Effector CD8-positive, alpha-beta T cell (primary cell): ENCODE measurements at places on chromosomes 3 and 15.

DNA sequence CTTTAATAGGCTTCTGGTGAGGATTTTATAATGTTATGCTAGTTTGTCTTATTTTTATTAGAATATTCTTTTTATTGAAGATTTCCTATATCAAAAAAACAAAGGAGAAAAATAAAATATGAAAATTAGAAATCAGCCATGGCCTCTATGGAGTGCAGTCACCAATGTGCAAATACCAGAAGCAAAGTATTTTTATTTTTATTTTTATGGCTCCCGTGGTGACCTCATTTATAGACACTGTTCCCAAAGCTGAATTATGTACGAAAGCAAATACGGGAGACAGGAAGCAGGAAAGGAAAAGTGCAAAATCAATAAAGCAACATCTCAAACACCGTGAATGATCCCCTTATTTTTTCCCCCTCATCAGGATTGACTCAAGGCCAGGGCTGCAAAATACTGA, 35.1 kb downstream of the DAZL start:
- no peak for DNase-seq

GRCh38 chr15:68411735-68412134, 20.2 kb downstream of the ITGA11 start:
- no peak for DNase-seq

- DNase-seq: no peak
These were observed 81.7 kb downstream of the WNT5A start for GRCh38 chr3:55405436-55405835.

DNA sequence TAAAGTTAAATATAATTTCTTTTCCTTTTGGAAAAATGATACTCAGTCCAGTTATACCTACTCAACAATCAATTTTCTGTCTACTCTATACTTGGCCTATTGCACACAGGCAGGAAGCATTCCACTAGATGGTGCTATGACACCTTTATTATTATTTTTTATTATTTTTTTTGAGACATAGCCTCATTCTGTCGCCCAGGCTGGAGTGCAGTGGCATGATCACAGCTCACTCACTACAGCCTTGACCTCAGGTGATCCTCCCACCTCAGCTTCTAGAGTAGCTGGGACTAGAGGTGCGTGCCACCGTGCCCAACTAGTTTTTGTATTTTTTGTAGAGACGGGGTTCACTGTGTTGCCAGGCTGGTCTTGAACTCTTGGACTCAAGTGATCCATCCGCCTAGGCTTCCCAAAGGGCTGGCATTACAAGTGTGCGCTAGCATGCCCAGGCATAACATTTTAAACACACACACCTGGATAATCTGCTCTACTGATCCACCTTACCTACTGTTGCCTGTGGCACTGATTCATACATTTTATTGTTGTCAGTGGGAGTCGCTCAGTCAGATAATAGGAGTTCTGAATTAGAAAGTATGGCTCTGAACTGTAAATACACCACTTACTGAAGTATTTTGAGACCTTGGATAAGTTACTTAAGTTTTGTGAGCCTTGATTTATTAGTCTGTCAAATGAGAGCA, 56.2 kb downstream of the EIF3J start:
- no peak for DNase-seq

- no peak for DNase-seq
These were observed 12.0 kb upstream of the LMAN1L start for GRCh38 chr15:74800559-74801094.

DNA sequence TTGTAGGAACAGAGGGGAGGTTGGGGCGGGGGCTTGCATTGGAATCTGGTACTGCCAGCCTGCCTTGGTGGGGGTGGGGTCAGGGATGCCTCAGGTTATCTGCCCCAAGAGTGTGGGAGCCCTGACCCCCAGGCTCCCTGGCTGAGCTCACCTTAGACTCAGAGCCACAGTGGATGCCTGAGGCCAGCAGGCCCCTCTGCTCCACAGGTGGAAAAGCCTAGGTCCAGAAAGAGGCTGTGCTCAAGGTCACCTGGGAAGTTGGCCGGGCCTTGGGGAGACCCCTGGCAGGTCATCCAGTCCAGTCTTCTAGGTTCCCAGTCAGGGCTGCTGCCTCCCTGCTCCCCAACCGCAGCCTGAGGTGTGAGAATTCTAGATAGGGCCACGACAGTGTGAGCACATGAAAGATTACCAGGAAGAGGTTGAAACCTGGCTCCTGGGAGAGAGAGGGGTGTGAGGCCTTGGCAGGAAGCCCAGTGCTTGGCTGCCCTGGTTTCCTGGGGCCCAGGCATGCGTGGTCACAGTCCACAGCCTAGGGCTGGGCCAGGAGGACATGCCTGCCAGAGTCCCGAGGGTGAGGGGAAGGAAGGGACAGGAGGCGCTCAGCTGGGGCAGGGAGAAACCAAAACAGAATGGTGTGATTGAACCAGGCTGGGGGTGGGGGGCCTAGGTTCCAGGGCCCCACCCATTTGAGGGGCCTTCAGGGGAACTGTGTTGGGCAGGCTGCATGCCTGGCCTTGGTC, 4.9 kb downstream of the HDAC11 start:
- no peak for DNase-seq

DNA sequence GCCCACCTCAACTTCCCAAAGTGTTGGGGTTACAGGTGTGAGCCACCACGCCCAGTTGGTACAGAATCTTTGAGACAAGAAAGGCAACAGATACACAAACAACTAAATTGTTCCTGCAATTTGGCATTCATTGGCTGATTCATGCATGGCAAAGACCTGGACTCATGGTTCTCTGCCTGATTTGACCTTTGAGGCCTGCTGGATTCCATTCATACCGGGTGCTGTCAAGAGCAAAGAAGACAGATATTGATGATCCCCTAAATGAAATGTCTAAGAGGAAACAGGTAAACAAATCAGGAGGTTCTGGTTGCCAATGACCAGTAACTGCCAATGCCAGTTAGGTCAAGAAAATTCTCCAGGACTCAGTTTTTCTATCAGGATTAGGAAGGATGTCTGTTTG, 43.9 kb upstream of the RAD18 start:
- no peak for DNase-seq

- no peak for DNase-seq
These were observed 151.7 kb downstream of the NR1D2 start for GRCh38 chr3:24096695-24097290.

- no peak for DNase-seq
These were observed 24.8 kb downstream of the UQCC5 start for GRCh38 chr3:52561028-52561747.

DNA sequence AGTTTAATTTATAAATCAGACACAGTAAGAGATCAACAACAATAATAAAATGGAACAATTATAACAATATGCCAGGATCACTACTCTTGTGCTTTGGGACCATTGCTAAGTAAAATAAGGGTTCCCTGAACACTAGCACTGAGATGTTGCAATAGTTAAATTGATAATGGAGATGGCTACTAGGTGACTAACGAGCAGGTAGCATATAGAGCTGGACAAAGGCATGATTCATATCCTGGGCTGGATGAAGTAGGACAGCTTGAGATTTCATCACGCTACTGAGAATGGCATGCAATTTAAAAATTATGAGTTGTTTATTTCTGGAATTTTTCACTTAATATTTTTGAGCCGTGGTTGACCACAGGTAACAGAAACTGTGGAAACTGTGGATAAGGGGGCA, 20.7 kb upstream of the MYZAP start:
- DNase-seq: no peak

DNA sequence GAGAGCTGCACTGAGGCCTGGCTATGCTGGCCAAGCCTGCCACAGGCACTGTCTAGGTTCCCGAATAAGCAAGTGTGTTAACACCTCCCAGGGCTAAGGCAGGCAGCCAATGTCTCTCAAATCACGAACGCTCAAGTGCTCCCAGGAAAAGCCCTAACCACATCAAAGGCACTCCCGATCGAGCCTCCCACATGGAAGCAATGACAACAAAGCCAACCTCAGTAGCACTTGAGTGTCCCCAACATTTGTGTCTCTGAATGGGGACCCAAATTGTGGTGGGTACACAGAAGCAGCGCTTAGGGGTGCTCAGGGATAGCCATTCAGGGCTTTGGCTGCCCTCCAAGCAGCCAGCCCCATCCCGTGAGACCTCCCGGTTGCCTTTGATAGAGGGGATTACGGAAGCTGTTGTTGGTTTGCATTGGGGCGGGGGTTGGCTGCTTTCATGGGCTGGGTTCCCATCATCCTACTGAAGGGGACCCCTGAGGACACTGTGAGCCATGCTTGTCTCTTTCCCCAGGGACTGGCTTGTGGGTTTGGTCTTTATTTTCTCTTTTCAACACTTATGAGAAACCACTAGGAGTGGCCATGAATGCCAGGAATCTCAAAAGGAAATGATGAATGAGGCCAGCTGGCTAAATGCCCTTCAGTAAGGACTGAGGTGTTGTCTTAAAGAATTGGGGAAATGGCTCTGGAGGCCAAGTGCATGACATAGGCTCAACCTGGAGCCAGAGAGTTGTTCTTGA, 234.1 kb upstream of the FEZF2 start:
- DNase-seq: no peak

DNA sequence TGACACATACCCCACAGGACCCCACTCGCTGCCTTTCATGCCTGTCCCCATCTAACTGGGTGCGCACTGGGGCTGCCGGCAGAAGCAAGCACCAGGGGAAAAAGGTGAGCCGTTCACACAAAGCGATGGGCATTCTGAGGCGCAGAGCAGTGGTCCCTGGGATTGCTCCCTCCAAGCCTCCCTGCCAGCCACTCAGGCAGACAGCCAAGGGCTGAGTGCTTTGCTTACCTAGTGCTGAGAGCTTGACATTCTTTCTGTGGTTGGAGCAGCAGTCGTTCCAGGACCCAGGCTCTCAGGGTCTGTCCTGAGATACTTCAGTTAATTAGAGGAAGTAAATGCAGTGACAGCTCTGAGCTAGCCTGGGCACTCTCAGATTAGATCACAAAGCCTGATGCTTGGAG, 5.7 kb downstream of the ESYT3 start:
- no peak for DNase-seq

GRCh38 chr3:134711284-134711683, 60.5 kb upstream of the KY start:
- no peak for DNase-seq

DNA sequence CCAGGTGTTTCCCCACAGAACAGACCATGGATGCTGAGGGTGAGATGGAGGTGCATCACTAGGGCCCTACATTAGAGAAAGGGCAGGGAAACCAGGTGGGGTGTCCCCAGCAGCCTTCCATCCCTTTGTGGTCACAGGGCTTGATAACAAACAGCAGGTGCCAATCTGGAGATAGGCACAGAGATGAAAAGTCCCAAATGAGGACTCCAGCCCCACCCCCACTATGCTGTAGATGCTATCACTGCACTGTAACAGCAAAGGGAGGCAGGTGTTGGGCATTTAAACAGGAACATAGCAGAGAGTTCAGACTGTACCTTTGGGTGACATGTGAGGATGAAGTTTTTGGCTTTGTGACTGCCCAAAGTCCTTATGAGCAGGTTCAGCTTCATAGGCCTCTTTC, 21.4 kb downstream of the IL20RB start:
- DNase-seq: no peak

GRCh38 chr15:50815958-50816590, 50.6 kb upstream of the SPPL2A start:
- DNase-seq: no peak

DNA sequence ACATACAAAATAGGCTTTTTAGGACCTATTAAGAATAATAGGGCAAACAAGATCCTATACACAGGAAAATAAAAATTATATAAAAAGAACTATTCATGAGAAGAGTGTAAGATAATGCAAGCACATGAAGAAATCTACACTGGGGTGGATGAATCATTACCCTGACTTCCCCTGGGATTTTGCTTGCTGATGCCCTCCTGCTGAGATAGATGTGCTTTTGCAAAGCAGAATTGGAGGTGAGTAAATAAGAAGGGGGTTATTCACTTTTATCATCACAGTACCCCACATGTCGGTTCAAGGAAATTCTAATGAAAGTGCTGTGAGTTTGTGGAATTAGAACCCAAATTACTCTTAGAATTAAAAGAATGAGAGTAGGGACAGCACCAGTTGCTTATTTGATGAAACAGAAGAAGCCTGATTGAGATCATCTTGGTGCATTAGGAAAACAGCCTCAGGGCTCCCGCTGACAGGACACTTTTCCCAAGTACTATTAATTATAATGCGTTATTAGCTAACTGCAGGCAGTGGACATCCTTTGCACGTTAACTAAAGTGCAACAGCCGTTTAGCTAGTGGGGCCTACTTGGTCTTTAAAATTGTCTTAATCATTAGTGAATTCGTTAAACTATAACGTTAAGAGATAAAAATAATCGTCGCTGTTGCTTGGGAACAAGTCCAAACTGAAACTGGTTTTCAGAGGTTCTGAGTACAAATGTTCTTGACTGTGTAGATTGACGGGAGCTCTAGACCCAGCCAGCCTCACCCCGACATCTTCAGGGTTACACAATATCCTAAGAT, 48.4 kb downstream of the SLC2A2 start:
- no peak for DNase-seq

DNA sequence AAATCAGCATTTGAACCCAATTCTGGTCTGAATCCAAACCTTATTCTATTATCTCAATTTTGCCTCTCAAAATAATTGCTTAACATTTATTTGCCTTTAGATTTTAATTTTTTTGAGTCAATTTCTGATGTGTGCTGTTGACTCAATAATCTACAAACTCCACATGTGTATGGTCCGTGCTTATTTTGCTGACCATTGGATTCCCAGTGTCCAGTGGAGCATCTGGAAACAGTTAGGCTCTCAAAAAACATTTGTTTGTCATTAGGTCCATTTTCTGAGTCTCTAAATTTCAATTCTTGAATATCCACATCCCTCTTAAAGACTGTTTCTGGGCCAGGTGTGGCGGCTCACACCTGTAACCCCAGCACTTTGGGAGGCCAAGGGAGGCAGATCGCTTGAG, 19.2 kb upstream of the MYZAP start:
- DNase-seq: no peak
